CD4-positive, alpha-beta T cell treated with Interleukin-1 beta for 1 hour (primary cell): ENCODE measurements at places on chromosomes 3 and 15.

- DNase-seq, result no peak
Measured at GRCh38 chr3:15535732-15536131, 14.2 kb upstream of the COLQ start.

- DNase-seq, result no peak
Measured at GRCh38 chr3:98233468-98233867, 30.6 kb upstream of the OR5H6 start.

DNA sequence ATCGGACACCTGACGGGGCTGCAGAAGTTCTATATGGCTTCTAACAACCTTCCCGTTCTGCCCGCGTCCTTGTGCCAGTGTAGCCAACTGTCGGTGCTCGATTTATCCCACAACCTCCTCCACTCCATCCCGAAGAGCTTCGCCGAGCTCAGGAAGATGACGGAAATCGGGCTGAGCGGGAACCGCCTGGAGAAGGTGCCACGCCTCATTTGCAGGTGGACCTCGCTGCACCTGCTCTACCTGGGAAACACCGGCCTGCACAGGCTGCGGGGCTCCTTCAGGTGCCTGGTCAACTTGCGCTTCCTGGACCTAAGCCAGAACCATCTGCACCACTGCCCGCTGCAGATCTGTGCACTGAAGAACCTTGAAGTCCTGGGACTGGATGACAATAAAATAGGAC is 9.8 kb upstream of the LRRC34 start:
- no peak for DNase-seq

- DNase-seq, result no peak
Measured at GRCh38 chr15:58258501-58259292, 120.5 kb downstream of the AQP9 start.

DNA sequence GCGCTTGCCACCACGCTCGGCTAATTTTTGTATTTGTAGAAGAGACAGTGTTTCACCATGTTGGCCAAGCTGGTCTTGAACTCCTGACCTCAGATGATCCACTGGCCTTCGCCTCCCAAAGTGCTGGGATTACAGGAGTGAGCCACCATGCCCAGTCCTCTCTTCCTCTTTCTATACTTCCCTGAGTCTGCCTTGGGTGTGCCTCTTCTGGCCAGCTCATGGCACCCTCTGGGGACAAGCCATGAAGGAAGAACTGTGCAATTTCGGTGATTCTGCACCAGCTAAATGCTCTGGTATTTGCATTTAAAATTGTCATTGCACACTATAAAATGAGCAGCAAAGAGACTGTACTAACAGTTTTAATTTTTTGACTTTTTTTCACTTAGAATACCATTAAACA is 66.6 kb downstream of the IL20RB start:
- DNase-seq, result no peak
